ENCODE measurements at places on chromosomes 2 and 18.

- no peak for DNase-seq
Measured at GRCh38 chr2:72035518-72036172, 112.0 kb downstream of the CYP26B1 start.

DNA sequence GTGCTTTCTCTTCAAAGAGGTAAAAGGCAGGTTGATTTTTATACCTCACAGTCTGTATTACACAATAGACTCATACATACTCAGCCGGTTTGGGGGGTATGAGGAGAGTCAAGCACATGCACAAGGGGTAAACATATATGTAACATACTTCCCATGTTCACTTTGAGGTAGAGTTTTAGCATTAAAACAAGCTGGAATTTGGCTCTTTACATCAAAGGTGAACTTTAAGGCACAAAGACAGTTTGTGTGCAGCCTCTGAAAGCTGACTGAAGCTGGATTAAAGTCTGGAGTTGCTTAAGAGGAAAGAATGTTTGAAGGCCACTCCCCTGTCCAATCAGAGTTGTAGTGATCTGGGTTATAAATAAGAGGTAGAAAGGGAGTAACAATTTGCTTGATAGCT lies 282.0 kb downstream of the DPP10 start:
- DNase-seq = no peak

DNA sequence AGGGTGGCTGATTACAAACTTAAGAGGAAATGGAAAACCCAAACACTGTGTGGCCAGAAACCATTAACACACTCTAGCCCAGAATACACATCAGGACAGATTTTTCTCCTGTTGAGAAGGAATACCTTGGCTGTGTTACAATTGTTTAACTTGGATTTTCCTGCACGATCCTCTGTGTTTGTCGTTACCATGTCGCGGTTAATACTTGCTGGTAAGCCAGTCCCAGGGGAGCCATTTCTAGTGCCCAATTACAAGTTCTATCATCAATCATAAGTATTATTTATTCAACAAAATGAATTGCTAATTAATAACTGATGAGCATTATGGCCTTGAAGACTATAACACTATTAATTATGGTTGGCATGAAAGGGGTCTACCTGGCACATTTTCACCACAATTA lies 146.8 kb downstream of the LNPK start:
- DNase-seq = no peak

- no peak for DNase-seq
Measured at GRCh38 chr18:44041553-44041952, 639.1 kb upstream of the SETBP1 start.

GRCh38 chr2:52698408-52698807 lies 1069.2 kb upstream of the CHAC2 start:
- DNase-seq = no peak

DNA sequence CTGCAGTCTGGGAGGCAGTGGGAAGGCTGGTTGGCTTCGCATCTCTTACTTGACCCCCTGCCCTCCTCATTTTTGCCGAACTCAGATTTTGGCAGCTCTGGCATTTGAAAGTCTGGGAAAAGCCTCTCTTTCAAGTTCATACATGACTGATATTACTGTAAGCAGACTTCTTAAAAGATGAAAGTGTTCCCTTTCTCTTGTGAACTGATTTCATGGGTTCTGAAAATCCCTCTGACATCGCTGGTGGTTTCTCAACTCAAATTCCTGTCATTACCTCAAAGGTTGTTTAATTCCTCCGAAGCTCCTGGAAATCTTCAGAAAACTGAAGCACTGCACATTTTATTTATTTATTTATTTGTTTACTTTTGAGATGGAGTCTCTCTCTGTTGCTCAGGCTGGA lies 16.9 kb upstream of the SLC38A11 start:
- DNase-seq = no peak

GRCh38 chr2:170694316-170694715 lies 20.8 kb upstream of the SP5 start:
- DNase-seq = no peak
